ENCODE measurements at places on chromosomes 16 and 17.

GRCh38 chr17:59093702-59094231 lies 12.9 kb downstream of the TRIM37 start:
- DNase-seq: no peak

GRCh38 chr16:46973207-46973995 lies at the start of gene DNAJA2:
Gene DNAJA2 (minus strand): TSS chr16:46973674. CDS start chr16:46973572, 102 bp downstream.
- DNase-seq: peak; percentile 94

DNA sequence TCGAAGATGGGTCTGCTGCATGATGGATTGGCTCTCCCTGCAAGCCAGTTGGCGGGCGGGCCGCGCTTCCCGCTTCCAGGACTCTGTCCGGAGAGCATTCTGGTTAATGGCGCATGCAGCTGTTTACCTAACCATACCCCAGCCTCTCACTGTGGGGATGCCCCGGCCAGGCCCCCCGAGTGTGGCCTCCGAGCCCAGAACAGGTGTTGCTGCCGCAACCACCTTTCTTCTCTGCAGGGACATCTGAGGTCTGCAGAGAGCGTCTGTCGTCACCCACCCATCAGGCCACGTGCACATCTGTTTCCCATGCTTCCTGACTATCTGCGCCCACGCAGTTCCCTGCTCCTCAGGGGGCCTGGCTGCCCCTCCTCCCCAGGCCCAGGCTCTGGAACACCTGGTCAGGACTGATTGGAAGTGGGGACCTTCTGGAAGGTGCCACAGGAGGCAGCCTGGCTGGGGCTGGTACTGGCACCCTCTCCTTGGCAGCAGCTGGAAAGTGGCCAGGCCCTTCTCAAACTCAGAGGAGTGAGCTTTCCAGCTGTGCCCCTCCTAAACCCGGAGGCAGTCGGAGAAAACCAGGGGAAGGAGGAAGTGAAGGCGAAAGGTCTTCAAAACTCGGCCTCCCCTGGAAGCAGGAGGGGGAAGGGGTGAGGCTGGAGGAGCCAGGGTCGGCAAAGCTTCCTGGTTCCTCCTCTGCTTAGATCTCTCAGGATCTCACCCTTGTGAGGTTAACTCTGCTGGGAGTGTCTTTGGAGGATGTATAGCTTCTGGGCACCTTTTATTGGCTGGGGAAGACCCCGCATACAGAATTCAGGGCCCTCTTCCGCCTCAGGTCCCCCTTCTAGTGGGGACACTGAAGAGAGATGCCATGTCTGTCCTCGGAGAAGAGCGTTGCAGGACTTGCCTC lies 64.5 kb upstream of the CIBAR2 start:
- no peak for DNase-seq

- peak; percentile 1 for DNase-seq
Measured at GRCh38 chr16:13036600-13036999, 135.2 kb downstream of the SHISA9 start.

DNA sequence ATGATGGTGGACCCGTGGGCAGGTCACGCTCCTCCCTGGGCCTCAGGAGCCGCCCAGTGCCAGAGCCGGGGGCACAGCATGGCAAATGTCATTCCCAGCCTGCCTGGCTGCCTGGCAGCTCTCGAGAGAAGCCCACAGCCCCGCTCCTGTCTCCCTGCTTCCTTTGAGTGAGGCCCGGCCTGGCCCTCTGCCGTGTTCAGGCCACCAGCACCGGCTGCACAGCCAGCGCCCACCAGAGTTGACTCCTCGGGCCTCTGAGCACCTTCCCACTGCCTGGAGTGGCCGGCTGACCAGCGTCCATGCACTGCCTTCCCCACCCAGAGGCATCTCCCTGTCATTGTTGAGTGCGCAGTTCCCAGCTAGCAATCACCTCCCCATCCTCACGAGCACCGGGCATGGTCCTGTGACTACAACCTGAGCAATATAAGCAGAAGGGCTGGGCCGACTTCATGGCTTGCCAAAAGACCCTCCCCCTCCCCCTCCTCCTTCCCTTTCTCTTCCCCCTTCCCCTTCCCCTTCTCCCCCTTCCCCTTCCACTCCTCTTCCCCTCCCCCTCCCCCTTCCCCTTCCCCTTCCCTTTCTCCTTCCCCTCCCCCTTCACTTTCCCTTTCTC lies 11.9 kb upstream of the SLC38A10 start:
- DNase-seq: no peak

- DNase-seq: no peak
Measured at GRCh38 chr17:75491680-75492079, 23.7 kb downstream of the CASKIN2 start.

GRCh38 chr16:56946767-56947603 lies 14.8 kb upstream of the CETP start:
- DNase-seq: no peak

DNA sequence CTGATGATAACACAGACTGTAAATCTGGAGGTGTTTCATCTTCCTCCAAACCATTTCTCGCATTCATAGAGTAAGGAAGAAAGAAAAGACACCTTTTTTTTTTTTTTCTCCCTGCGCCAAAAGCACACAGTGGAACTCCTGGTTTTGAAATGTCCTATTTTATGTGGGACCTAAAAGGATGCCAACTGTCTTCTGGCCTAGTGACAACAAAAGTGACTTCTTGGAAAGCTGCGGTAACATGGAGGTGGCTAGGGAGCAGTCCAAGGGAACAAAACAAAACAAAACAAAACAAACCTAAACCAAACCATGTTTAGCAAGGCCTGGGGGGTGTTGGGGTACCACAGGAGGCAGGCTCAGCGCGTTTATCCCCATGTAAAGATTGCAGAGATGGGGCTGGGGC lies 174.8 kb downstream of the XYLT1 start:
- no peak for DNase-seq

DNA sequence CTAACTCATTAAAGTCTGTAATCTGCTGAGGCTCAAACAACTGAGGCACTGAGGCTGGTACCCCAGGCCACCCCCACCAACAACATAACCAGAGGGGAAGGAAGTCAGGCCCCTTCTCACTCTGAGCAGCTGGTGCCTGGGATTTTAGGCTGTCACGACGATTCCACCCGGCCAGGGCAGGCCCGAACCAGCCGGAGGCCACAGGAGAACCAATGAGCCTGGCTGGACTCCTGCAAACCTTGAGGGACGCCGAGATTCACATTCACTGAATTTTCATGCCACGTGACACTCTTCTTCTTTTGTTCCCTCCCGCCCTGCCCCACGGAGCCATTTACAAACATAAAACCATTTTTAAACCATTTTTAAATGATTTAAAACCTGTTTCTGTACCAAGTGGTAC lies 48.1 kb downstream of the RPH3AL start:
- DNase-seq: no peak

Data from activated CD4-positive, alpha-beta T cell treated with anti-CD3 and anti-CD28 coated beads, Interleukin-10, Interleukin-2, amounts not matched to agents 100 ng/mL and 50 ng/mL, durations not matched to agents 16 hours and 8 hours (primary cell).